ENCODE measurements at places on chromosomes 13 and 19. TPM values are rescaled to one million over a fixed set of nuclear protein-coding genes. Genes with fewer than 3 reads are reported as not detected.

Gene PAN3
- total RNA-seq: 17.3 TPM

Gene ZNF581
- 18.0 TPM for total RNA-seq

Gene GAPDHS
- total RNA-seq: not detected

Gene GPR12
- total RNA-seq: not detected

Gene HMGB1
- 453 TPM for total RNA-seq

Gene ZNF112
- 9.1 TPM for total RNA-seq

Gene GIPC3
- 0.53 TPM for total RNA-seq

Gene CEACAM16
- not detected for total RNA-seq

Measured in pulmonary artery endothelial cell (primary cell).